ENCODE measurements at places on chromosomes 11 and 22.

DNA sequence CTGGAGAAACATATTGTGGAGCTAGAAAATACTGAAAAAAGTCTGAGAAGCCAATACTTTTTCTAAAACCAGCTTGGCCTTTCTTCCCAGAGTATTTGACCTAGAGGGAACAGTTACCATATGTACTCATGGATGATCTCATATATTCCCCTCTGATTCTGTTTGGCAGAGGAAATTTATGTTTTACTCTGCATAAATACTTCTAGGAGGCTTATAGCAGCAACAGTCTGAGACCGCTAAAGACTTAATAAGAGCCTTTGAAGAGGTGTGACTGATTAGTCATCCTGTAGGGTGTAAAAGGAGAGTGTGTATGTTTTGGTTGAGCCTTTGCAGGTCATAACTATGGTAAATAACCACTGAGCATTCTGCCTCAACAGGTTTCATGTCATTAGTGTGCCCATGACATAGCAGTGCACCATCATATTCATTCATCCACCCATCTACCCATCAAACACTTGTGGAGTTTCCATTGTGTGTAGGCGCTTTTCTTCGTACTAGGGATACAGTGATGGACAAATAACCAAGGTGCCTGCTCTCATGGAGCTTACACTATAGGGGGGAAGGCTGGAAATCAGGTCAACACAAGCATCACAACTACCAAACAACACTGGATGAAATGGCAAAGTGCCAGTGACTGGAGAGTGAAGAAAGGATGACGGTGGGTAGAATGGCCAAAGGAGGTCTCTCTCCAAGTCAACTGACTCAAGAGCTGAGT lies 44.5 kb downstream of the TRAF6 start:
- H3K4me1 ChIP-seq = peaks cover 3% of the 10 kb centered on the region
- DNase-seq = no peak
- H3K27me3 ChIP-seq = peaks cover 9% of the 10 kb centered on the region

- no peaks in the 10 kb centered on the region for H3K36me3 ChIP-seq
- no peak for DNase-seq
- H3K27me3 ChIP-seq = peaks cover 47% of the 10 kb centered on the region
- no peak overlapping the region for H3K27ac ChIP-seq
- no peak overlapping the region for H3K4me3 ChIP-seq
Measured at GRCh38 chr11:117882311-117882905, 6.0 kb upstream of the FXYD6 start.

- peaks cover 33% of the 10 kb centered on the region for H3K36me3 ChIP-seq
- peak; percentile 42 for DNase-seq
- peaks cover 12% of the 10 kb centered on the region for H3K4me1 ChIP-seq
- H3K27ac ChIP-seq = peak overlapping the region; percentile 78
- no peaks in the 10 kb centered on the region for H3K27me3 ChIP-seq
Measured at GRCh38 chr11:78094250-78094649, 14.6 kb upstream of the NDUFC2 start.

DNA sequence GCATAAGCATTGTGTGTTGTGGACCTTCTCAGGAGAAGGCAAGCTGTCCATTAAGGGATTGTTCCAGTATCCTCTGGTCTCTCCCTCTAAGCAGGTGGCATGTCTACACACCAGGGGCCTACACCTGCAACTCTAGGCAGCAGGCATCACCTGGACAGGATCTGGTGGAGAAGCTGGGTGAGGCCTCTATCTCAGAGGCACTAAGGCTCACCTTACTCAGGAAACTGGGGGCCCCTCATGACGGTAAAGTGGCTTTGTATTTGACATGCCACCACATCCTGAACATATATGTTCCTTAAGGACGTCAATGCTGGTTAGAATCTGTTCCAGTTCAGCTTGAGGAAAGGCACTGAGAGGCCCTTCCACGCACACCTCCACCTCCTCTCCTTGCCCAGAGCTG lies 891.3 kb downstream of the OPCML start:
- H3K4me3 ChIP-seq = no peak overlapping the region
- H3K4me1 ChIP-seq = peaks cover 13% of the 10 kb centered on the region
- DNase-seq = peak; percentile 27
- no peaks in the 10 kb centered on the region for H3K36me3 ChIP-seq

DNA sequence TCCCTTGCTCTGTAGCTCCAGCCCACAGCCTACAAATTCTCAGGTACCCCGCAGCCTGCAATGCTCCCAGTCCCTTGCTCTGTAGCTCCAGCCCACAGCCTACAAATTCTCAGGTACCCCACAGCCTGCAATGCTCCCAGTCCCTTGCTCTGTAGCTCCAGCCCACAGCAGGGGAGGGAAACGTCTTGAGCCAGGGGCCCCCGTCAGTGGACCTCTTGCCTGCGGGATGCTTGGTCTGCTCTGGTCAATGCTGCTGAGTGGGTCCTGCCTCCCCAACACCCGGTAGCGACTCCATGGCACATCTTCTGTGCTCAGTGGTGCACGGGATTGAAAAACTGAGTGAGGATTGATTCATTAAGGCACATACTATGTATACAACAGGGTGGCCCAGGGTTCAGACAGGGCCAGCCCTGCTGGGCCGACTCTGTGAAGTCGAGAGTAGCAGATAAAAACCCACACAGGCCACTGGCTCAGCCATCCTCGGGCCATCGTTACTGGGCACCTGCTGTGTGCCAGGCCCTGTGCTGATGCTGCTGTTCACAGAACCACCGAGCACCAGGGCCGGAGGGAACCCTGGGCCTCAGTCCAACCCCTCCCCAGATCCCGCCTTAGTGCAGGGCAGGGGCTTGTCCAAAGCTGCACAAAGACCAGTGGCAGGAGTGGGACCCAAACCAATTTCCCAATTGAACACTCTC lies 69.7 kb downstream of the MYO7A start:
- H3K4me1 ChIP-seq = no peaks in the 10 kb centered on the region
- no peak overlapping the region for H3K4me3 ChIP-seq
- no peak overlapping the region for H3K27ac ChIP-seq
- H3K36me3 ChIP-seq = no peaks in the 10 kb centered on the region
- H3K27me3 ChIP-seq = no peaks in the 10 kb centered on the region
- DNase-seq = no peak

DNA sequence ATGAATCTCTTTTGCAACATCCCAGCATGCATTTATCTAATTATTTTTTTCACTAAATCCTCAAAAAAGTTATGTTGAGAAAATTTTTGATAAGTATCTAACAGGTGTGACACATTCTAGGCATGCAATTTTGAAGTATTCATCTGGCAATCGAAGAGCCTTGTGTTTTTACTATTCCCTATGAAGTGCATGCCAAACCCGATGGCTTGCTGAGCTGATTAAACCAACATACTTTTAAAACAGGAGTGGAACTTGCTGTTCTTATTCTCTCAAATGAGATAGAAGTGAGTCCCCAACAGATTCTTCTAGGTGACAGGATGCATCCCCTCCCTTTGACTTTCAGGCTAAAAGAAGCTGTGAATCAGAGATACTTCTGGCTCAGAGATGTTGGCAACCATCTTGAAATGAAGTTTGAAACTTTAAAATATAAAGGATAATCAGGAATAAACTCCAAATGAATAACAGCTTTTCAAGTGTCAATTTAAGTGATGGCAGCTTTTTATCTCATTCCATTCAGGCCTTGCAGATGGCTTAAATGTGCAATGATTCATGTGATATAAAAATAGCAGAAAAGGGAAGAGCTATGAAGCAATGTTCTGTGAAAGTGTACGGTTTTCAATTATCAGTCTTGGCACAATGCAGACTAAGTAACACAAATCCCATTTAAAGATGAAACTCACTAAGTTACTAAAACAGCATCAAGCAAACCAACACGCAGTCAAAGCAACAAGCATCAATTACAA lies 67.7 kb downstream of the APOL5 start:
- H3K27me3 ChIP-seq = peaks cover 4% of the 10 kb centered on the region
- DNase-seq = no peak
- H3K4me3 ChIP-seq = no peak overlapping the region
- H3K27ac ChIP-seq = no peak overlapping the region
- H3K36me3 ChIP-seq = no peaks in the 10 kb centered on the region
- H3K4me1 ChIP-seq = peaks cover 3% of the 10 kb centered on the region

- peaks cover 66% of the 10 kb centered on the region for H3K36me3 ChIP-seq
- peaks cover 20% of the 10 kb centered on the region for H3K4me1 ChIP-seq
- H3K27ac ChIP-seq = peak overlapping the region; percentile 43
- no peak for DNase-seq
- no peaks in the 10 kb centered on the region for H3K27me3 ChIP-seq
Measured at GRCh38 chr11:133935551-133935910, 21.2 kb downstream of the IGSF9B start.

- H3K27me3 ChIP-seq = no peaks in the 10 kb centered on the region
- H3K27ac ChIP-seq = peak overlapping the region; percentile 93
- H3K4me3 ChIP-seq = peak overlapping the region; percentile 80
Measured at GRCh38 chr22:24428751-24429410, 1.5 kb downstream of the ADORA2A start.

DNA sequence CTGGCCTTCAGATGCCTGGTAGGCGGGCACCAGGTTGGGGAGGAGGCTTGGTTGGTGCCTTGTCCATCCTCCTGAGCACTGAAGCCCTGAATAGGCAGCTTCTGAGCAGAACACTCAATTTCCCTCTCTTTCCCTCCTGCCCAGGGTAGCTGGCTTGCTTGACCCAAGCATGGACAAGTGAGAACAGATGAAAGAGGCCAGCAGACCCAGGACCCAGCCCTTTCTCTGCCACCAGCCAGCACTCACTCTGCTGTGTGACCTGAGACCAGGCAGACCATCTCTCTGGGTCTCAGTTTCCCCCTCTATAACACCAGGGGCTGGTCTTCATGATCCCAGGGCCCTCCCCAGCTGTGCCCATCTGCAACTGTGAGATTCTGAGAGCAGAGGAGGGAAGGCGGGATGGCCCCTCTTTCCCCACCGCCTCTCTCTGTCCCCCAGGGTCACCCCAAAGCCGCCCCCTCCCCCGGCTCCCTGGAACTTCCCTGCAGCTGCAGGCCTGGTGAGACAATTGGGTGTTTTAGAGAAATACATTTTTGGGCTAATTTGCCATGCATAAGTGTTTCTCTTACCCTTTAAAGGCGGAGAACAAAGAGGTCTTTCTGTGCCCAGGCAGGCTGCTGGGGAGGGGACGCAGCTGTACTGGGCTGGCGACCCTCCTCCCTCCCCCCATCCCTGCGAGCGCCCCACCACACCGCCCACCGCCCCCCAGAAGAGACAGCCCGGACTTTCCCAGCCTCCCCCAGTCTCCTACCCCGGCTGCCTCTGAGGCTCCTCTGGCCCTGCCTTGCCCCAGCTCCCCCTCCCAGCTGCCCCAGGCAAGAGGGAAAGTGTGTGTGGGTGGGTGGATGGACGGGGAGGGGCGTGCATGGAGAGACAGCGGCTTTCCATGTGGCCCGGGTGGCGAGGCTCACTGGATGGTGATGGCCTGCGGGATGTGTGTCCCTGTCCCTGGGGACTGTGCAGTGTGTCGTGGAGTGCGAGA lies 30.8 kb upstream of the PICK1 start:
- H3K27me3 ChIP-seq = peaks cover 3% of the 10 kb centered on the region
- H3K4me1 ChIP-seq = no peaks in the 10 kb centered on the region
- H3K27ac ChIP-seq = no peak overlapping the region
- DNase-seq = no peak
- no peak overlapping the region for H3K4me3 ChIP-seq

DNA sequence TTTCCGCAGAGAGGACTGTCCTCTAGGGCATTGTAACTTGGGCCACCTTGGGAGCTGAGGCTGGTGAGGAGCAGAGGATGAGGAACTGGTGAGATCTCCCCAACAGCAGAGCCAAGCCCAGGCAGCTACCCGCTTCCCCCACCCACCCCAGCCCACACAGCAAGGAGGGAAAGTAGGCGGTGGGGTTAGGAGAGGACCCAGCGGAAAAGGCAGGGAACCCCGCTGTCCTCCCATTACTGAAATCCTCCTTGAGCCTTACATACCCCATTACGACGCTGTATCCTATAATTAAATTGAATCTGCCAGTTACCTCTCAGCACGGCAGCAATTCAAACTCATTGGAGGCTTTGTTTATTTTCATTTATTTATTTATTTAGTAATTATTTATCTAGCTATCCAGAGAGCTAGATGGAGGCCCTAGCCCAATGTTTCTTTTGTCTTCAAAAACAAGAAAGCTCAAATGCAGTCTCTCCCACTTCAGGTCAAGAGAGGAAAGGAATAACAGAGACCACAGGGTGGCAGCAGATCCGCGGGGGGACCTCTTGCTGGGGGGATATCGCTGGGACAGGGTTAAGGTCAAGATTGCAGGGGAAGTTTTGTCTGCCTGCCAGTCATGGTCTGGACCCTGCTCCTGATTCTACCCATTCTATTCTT lies 218.0 kb downstream of the ST3GAL4 start:
- no peaks in the 10 kb centered on the region for H3K27me3 ChIP-seq
- no peaks in the 10 kb centered on the region for H3K4me1 ChIP-seq
- no peak overlapping the region for H3K27ac ChIP-seq

DNA sequence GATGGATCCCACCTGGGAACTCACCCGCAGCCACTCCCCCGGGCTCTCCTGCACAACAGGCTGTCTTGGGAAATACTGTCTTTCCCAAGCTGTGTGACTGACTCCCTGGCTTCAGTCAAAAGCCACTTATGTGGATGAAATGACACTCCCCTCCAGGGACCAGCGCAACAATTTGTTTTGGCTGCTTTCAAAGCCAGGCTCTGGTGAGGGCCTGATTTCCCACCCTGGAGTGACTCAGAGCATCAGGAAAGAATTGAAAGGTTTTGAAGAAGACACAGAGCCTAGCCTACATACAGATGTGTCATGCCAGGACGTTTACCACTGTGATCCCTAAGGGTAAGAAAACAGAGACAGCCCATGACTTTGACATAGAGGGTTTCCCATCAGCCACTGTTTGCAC lies 550.5 kb downstream of the MIAT start:
- H3K4me3 ChIP-seq = no peak overlapping the region
- H3K27ac ChIP-seq = no peak overlapping the region
- H3K27me3 ChIP-seq = peaks cover 4% of the 10 kb centered on the region
- H3K4me1 ChIP-seq = no peaks in the 10 kb centered on the region

GRCh38 chr11:108958368-108959104 lies 293.7 kb downstream of the DDX10 start:
- H3K4me3 ChIP-seq = no peak overlapping the region
- H3K27me3 ChIP-seq = peaks cover 3% of the 10 kb centered on the region
- H3K27ac ChIP-seq = no peak overlapping the region
- no peak for DNase-seq
- no peaks in the 10 kb centered on the region for H3K36me3 ChIP-seq

DNA sequence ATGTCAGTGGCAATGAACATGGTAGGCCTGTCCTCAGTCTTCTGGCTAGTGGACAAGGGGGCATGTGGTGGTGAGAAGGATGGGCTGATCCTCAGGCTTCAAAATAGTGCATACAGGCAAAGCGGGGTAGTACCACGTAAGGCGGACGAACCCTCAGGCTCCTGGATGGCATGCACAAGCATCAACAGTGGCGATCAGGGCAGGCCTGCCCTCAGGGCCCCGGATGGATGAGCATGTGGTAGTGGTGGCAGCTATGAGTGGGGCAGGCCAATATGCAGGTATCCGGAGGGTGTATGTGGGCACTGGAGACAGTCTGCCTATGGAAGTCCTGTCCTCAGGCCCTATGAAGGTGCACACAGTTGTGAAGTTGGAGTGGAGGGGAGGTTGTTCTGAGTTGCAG lies 163.8 kb downstream of the GUCY1A2 start:
- H3K27ac ChIP-seq = no peak overlapping the region
- no peaks in the 10 kb centered on the region for H3K36me3 ChIP-seq
- H3K27me3 ChIP-seq = no peaks in the 10 kb centered on the region
- no peak overlapping the region for H3K4me3 ChIP-seq
- H3K4me1 ChIP-seq = no peaks in the 10 kb centered on the region

- peaks cover 12% of the 10 kb centered on the region for H3K36me3 ChIP-seq
- peak; percentile 27 for DNase-seq
- no peak overlapping the region for H3K27ac ChIP-seq
Measured at GRCh38 chr11:43825217-43825816, 55.3 kb upstream of the ALKBH3 start.

- no peaks in the 10 kb centered on the region for H3K4me1 ChIP-seq
- H3K27ac ChIP-seq = no peak overlapping the region
- DNase-seq = no peak
- no peaks in the 10 kb centered on the region for H3K36me3 ChIP-seq
- no peak overlapping the region for H3K4me3 ChIP-seq
Measured at GRCh38 chr11:11545285-11546275, 76.2 kb downstream of the GALNT18 start.
